Pericardium fibroblast (primary cell): ENCODE measurements at places on chromosomes 6 and 20. TPM values are rescaled to one million over a fixed set of nuclear protein-coding genes. Genes with fewer than 3 reads are reported as not detected.

The C6orf15 gene
- not detected in 2 replicates for total RNA-seq

The TNF gene
- not detected in 2 replicates for total RNA-seq

The PRDM13 gene
- total RNA-seq, result not detected in 2 replicates

The FERMT1 gene
- total RNA-seq, result 3.7 and 4.2 TPM in 2 replicates

The SLC17A3 gene
- total RNA-seq, result not detected in 2 replicates

The CALHM5 gene
- 1.4 and 4.2 TPM in 2 replicates for total RNA-seq

The LRRC73 gene
- total RNA-seq, result 0.35 and 1.5 TPM in 2 replicates

The SIM1 gene
- total RNA-seq, result under 0.01 TPM in 2 replicates

The COL9A3 gene
- total RNA-seq, result 55.6 and 133 TPM in 2 replicates

The ESR1 gene
- total RNA-seq, result not detected in 2 replicates

The PHACTR1 gene
- total RNA-seq, result 0.26 and 1.1 TPM in 2 replicates

The JPH2 gene
- total RNA-seq, result 1.4 and 5.3 TPM in 2 replicates

The CHMP4B gene
- 41.2 and 51.1 TPM in 2 replicates for total RNA-seq

The BPIFB1 gene
- not detected in 2 replicates for total RNA-seq

The RNF114 gene
- total RNA-seq, result 76.5 and 95.1 TPM in 2 replicates

The RRAGD gene
- total RNA-seq, result 0.17 and 1.5 TPM in 2 replicates

The IRF4 gene
- 0.34 TPM in 1 of 2 replicates, not detected in the other for total RNA-seq

The TTK gene
- total RNA-seq, result 0.70 and 0.94 TPM in 2 replicates

The ARFGEF3 gene
- 0.09 and 0.12 TPM in 2 replicates for total RNA-seq

The RAB32 gene
- 95.8 and 133 TPM in 2 replicates for total RNA-seq

The TNFRSF6B gene
- 2.6 and 9.3 TPM in 2 replicates for total RNA-seq

The SLC25A27 gene
- total RNA-seq, result 2.0 and 2.2 TPM in 2 replicates

The LY6G6D gene
- total RNA-seq, result not detected in 2 replicates

The RIMS1 gene
- total RNA-seq, result not detected in 2 replicates

The PDE10A gene
- 2.4 and 12.0 TPM in 2 replicates for total RNA-seq

The GABRR1 gene
- total RNA-seq, result not detected in 2 replicates

The EDN1 gene
- 1.4 and 22.3 TPM in 2 replicates for total RNA-seq

The HLA-DRB5 gene
- not detected in 2 replicates for total RNA-seq

The ADGRF1 gene
- not detected in 2 replicates for total RNA-seq

The NMBR gene
- not detected in 2 replicates for total RNA-seq

The HCK gene
- total RNA-seq, result not detected in 2 replicates

The MCHR2 gene
- total RNA-seq, result not detected in 2 replicates

The CNPY3 gene
- total RNA-seq, result 31.3 and 44.8 TPM in 2 replicates

The TUBB gene
- total RNA-seq, result 494 and 629 TPM in 2 replicates

The CTAGE9 gene
- total RNA-seq, result not detected in 2 replicates

The PAQR8 gene
- 2.2 and 2.7 TPM in 2 replicates for total RNA-seq

The BCAS1 gene
- total RNA-seq, result 0.17 TPM in 1 of 2 replicates, not detected in the other

The MMP24 gene
- 0.26 and 0.93 TPM in 2 replicates for total RNA-seq

The CRISP3 gene
- not detected in 2 replicates for total RNA-seq

The BACH2 gene
- 1.0 and 3.2 TPM in 2 replicates for total RNA-seq

The CLPSL2 gene
- total RNA-seq, result not detected in 2 replicates

The CCN6 gene
- not detected in 2 replicates for total RNA-seq

The LAMA5 gene
- 41.1 and 63.5 TPM in 2 replicates for total RNA-seq

The UBE2C gene
- 6.1 and 7.2 TPM in 2 replicates for total RNA-seq

The CEP43 gene
- total RNA-seq, result 3.2 and 9.6 TPM in 2 replicates

The HCRTR2 gene
- 0.12 TPM in 1 of 2 replicates, not detected in the other for total RNA-seq

The TOX2 gene
- total RNA-seq, result 6.1 and 17.7 TPM in 2 replicates

The FNDC1 gene
- 0.17 and 0.82 TPM in 2 replicates for total RNA-seq

The GSTA3 gene
- total RNA-seq, result not detected in 2 replicates

The C20orf202 gene
- total RNA-seq, result 0.58 TPM in 1 of 2 replicates, not detected in the other

The TCF21 gene
- 1.5 and 25.9 TPM in 2 replicates for total RNA-seq
